ENCODE measurements at places on chromosomes 7 and 10.

- no peak for DNase-seq
These were observed 180.5 kb upstream of the CTBP2 start for GRCh38 chr10:125340903-125341302.

DNA sequence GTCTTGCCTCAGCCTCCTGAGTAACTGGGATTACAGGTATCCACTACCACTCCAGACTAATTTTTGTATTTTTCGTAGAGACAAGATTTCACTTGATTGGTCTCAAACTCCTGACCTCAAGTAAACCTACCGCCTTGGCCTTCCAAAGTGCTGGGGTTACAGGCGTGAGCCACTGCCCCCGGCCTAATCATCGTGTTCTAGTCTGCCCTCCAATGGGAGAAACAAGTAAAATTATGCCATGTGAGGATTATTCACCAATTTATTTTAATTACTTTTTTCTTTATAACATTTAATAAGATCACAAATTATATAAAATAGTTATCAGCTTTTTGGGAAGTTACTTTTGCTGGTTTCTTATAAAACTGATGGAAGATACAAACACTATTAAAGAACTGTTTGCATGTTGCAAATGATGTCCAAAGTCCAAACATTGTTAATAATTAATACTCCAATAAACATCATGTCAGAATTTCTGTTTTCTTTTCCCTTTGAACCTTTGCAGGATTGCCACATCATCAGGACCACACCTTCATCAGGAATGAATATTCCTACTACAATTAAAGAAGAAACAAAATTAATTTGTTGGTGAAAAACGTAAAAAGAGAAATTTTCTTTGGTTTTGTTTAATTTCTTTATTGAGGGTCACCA is 786 bp upstream of the AKR1C4 start:
- DNase-seq = no peak

DNA sequence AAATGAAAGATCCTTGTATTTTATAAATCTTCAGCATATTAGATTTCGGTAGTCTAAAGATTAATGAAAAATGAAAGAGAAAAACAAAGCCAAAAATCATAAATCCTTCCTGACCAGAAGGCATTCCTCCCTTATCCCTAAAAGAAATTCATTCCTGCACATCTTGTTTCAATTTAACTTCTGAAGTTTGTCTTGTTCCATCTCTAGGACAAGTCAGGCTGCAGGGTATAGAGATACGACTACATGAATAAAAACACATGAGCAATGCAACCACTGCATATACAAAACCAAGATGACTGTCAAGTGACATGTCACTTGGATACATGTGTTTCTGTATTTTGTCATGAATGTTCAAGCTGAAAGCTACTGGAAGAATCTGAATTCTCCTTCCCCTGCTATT is 214.9 kb downstream of the JAZF1 start:
- DNase-seq = no peak

- DNase-seq = no peak
These were observed 214.7 kb downstream of the CELF2 start for GRCh38 chr10:11232222-11232961.

DNA sequence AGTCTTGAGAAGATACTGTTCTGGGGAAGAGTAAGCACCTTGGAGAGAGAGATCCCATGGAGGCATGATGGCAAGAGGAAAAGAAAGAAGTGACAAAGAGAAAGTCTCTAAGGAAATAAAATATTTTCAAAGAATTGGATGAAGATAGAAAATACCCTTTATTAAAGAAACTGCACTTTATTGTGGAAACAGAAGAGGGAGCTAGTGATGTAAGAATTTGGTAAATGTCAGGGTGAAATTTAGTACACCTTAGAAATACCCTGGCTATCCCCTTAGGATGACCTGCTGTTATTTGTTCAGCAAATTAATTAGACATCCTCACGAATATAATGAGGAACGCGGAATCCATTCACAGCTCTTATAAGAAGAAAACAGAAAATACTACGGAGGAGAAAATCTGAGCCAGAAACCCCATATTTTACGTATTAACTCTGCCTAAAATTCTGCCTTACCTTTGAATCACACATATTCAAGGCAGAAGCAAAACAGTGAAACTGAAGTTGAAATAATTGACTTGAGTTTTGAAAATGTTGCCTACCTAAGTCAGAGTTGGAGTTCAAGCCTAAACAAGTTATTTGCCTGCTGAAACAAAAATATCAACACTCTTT is 90.7 kb downstream of the TFPI2 start:
- no peak for DNase-seq

DNA sequence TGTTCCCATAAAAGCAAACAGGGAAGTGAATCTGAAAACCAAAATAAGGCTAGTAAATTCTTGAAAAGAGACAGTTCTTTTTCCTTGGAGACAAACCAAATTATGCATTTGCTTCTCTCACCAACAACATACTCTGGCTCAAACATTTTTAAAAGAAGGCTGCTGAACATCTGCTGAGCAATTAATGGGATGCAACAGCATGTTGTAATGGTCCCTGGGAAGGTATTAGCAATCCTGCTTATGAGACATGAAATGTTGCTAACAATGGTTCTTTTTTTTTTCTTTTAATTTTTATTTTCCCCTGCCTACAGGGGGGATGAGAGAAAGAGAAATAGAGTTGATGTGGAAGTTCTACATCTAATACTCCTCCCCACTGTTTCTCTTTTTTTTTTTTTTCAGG is 572.1 kb downstream of the SORCS1 start:
- DNase-seq = no peak

- DNase-seq = no peak
These were observed 556.5 kb upstream of the LRRN3 start for GRCh38 chr7:110534241-110534931.

DNA sequence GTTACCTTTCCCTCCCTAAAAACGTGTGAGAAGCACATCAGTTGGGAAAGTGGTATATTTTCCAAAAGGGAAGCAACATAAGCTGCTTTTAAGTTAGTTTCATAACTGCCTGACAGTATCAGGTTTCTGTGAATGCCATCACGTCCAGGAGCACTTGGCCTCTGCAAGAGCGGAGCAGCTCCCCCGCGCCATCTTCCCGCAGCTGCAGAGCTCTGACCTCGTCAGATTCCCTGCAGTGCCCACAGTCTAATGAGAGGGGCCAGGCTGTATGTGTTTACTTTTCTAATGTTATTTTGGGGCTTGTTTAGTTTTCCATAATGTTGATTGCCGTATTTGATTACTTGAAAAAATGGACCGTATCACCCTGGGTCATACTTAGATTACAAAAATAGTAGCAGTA is 74.2 kb downstream of the MGMT start:
- no peak for DNase-seq

- no peak for DNase-seq
These were observed 87.8 kb upstream of the SLC26A5 start for GRCh38 chr7:103533761-103534160.

GRCh38 chr10:30062582-30062981 is 3.2 kb upstream of the JCAD start:
- no peak for DNase-seq

DNA sequence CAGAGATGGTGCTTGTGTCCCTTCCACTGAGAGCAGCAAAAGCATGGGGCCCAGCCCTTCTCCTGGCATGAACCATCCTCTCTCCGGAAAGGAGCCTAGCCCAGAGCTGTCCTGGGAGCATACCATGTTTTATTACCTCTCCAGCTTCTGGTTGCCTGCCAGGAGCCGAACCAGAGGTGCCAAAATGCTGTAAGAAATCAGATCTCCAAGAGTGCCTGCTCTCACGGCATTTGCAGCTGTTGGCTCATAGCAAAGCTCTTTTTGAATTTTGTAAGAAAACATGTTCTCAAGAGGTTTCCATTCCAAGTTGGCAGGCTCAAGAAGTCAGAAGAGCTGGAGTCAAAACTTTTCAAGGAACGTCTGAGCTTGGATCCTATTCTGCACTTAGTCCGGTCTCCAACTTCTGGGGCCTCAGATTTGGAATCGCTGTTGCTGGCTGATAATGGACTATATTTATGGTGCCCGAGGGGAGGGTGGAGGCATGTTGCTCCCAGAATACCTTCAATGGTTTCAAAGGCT is 211.7 kb upstream of the MKI67 start:
- no peak for DNase-seq

DNA sequence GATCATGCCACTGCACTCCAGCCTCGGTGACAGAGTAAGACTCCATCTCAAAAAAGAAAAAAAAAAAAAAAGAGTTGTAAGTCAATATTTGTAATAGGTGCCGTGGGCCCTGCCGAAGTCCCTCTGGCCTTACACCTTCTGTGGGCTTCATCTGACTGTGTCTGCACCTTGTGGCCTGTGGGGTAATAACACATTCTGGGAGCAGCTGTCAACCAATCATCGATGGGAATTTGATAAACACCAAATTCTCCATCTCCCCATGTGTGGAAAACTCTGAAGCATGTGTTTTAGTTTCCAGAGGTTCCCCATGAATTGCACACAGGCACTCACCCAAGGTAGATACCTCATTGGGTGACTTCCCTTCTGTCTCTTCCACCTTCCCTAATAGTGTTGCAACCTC is 10.8 kb downstream of the ZNF394 start:
- no peak for DNase-seq

DNA sequence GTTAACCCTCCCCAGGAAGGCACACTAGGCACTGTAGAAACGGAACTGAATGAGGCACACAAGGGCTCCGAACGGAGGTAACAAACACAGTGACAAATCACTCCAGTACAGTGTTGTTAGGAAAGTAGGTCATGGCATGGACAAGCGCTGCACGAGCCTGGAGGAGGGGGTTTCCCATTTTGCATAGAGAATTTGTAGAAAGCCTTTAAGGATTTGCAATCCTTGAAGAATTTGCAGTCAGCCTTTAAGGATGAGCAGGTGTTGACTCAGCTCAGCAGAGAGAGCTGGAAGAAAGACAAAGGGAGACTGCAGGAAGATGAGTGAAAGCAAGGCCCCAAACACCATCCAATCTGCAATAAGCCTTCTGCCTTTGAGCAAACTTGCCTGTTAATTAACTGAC is 51.1 kb upstream of the PPP1R3C start:
- no peak for DNase-seq

GRCh38 chr7:121343302-121343701 is 14.5 kb downstream of the WNT16 start:
- no peak for DNase-seq

DNA sequence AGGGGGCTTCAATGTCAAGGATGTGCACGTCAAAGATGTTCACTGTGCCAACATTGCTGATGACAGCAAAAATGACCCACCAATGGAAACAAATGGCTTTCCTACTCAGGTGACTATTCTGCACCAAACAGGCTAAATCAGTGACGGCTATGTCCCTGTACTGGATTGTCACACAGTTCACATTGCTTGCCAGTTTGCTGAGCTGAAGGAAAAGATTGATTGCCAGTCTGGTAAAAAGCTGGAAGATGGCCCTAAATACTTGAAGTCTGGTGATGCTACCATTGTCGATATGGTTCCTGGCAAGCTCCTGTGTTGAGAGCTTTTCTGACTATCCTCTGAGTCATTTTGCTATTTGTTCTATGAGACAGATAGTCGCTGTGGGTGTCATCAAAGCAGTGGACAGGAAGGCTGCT is 202.2 kb upstream of the ETV1 start:
- no peak for DNase-seq

DNA sequence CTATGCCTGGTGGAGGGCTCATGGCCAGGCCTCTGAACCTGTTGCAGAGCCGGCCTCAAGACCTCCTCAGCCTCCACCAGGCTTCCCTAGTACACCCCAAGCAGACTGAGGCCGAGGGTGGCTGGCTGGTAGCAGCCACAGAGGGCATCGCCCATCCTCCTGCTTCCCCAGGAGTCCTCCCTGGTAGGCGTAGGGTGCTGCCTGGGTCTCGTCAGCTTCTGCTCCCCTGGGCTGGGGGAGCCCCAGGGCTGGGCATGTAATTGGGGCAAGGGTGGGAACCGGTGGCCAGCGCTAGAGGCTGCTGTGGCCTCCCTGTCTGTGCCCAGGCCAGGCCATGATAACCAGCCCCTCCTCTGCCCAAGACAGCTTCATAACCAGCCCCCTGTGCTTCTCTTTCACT is 32.6 kb downstream of the TBATA start:
- no peak for DNase-seq

GRCh38 chr7:92722541-92722940 is 113.8 kb downstream of the CDK6 start:
- DNase-seq = no peak

DNA sequence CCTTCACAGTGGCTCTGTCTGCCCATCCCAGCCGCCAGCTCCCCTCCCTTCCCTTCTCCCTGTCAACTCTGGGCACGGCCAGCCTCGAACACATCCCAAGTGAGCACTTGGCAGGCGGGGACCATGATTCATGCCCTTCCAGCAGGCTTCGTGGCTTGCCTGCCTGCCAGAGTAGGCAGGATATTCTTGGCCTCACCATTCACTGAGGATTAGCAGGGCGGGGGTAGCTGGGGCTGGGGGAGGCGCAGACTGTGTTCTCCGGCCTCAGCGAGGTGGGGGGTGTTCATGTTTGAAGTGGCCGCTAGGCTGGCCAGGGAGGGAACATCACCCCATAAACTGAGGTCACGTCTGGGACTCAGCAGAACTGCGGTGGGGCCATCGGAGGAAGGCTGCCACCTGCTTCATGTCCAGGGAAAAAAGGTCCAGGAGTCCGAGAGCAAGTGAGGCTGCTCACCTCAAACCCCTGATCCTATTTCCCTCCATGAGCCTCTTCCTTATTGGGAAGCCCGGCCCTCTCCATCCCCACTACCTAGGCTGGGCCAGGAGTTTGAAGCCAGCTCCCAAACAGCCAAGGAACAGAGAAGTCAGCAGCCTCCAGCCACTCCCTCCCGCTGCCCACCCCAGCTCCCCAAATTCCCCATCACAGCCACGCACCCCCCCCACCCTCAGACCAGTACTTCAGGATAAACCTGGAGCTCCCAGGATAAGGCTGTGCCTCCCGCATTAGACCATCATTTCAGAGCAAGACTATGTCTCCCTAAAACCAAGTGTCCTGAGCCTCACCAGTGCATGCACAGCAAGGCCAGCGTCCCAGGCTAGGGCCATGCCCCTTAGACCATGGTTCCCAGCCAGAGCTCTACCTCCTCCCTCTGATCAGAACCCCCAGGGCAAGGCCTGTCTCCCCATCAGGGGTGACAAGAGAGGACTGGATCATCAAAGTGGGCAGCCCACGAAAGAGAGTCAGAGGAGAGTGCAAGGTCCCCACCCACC is 42.8 kb upstream of the RABGEF1 start:
- peak; percentile 70 for DNase-seq

DNA sequence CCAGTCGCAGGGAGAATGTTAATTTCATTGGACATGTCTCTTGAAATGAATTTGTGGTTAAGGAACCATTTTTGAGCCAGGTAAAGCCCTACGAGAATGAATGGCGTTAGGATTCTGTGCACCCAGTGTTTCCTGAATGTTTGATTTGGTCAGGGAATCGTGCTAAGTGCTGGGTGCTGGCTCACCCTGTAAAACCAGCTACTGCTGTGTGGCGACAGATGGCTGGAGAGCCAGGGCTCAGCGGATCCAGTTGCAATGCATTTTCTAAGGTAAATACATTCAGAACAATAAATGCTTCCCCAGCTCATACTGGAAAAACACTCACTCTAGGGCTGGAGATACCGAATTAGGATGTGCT is 355.5 kb downstream of the GLRX3 start:
- DNase-seq = no peak

- DNase-seq = no peak
These were observed 361.1 kb upstream of the IGFBP3 start for GRCh38 chr7:46282155-46282554.

Measured in amygdala (tissue), 56 donors.